Ammon's horn (tissue), 1 donor: ENCODE measurements at places on chromosomes 16 and 17.

GRCh38 chr17:258906-259305, 77.5 kb upstream of the DOC2B start:
- DNase-seq: no peak

DNA sequence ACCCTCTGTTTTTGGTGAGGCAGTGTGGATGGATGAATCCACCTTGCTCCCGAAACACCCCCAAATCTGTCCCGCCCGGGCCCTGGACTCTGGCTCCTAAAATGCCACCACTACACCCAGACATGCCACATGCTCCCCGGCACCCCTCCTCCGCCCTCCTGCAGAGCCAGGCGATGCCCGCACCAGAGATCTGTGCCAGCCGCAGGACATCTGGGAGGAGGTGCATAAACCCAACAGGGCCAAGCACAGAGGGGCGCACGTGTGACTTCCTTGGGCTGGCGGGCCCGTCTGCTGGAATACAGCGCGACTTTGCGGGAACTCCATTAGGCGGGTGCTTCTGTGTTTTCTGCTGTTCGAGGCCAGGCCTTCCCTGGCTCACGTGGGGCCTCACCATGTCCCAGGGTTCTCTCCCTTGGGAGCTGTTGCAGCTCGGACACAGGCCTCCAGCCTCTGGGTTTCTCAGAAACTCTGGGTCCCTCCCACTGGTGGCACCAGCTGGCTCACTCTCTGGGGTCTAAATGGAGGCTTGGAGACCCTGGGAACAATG, 14.1 kb upstream of the ACSF3 start:
- no peak for DNase-seq

DNA sequence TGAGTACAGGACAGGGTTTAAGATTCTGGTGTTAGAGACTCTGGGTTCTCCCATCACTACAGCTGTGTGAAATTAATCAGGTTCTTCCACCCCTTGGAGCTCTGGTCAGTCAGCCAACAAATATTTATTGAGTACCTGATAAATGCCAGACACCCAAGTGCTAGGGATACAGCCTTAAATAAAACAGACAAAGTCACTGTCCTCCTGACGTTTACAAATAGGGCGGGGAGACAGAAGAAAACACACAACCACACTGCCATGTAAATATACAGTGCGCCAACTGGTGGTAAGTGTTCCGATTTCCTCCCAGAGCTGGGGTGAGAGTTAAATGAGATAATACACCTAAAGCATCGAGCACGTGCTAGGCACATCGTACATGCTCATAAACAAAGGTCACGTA, 121.0 kb downstream of the COPRS start:
- DNase-seq: no peak

- no peak for DNase-seq
These were observed 300 bp downstream of the CTRB1 start for GRCh38 chr16:75219088-75219487.

DNA sequence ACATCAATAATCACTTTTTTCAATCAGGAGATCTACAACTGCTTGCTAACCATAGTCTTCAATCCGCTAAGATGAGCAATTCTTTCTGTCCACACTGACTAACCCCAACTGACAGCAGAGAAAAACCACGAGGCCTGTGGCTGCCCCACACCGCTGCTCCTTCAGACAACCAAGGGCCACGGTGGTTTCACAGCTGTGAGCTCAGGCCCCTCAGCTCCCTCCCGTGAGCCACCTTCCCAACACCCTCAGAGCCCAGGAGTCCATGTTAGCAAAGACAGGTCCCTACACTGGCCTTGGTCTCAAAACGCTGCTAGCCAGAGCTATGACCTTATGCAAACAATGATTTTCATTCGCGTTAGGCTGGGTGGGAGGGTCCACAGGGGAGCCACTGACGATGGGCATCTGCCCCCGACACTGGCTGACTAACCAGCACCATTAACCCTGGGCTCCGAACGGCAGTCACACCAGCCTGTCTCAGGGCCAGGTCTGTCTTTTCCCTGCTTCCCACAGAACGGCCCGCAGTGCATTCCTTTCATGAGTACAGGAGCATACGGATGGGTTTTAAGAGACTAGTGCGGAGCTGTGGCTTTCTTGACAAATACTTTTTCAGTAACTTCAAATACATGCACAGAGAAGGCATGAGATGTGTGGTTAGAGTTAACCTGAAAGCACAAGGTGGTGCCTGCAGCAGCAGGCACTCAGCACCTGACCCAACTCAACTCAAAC, 67.3 kb downstream of the ANKRD11 start:
- no peak for DNase-seq

DNA sequence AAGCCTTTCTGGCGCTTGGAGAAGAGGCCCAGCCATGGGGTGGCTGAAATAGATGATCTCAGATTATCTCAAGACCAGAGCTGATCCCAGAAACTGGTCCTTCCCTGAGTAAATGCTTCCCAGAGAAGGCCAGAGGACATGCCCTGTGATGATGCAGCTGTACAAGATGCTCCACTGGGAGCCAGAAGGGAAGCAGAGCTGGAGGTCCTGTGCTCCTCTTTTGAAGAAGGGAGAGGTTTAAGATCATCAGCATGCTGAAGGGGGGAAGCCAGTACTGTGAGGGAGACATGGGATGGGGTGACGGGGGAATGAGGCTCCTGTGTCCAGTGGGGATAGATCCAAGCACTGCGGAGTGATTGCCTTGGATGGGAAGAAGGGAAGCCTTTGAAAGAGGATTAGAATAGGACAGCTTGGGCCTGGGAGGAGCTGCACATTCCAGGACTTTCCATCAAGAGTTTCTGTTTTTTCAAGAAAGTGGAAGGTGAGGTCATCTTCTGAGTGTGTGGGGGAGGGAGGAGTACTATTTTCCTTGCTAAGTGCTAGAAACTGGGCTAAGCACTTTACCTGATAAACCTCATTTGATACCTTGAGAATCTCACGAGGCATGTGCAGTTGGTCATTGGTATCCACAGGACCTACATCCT, 16.4 kb upstream of the ALOX15B start:
- no peak for DNase-seq

DNA sequence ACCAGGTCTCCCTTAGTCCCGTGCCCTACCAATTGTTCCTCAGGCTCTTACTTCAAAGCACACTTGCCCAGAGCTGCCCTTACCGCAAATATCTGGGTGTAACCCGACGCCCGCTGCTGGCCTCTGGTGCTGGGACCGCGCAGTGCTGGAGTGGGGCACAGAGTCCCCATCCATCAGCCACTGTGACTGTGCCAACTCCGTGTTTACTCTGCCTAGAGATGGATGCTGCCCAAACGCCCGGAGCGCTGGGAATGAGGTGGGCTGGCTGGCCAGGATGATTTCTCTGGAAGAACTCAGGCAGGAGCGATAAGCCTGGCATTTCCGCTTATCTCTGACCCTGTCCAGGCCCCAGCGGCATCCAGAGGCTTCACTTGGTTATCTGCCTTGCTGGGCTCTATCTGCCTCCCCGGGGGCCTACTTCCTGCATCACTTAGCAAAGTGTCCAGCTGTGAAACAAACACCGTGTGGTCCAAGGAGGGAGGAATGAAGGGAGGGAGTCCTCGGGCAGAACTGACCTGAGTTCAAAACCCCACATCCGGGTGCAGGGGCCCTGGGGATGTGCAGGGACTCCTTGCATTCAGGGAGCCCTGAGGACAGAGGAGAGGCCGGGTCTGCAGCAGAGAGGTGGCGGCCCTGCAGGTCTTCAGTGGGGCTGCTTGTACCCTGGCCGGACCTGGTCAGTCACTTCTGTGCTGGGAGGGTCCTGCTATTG, 9.4 kb upstream of the MYLK3 start:
- DNase-seq: no peak

GRCh38 chr17:76556765-76557367, 17.0 kb downstream of the PRCD start:
- DNase-seq: no peak

DNA sequence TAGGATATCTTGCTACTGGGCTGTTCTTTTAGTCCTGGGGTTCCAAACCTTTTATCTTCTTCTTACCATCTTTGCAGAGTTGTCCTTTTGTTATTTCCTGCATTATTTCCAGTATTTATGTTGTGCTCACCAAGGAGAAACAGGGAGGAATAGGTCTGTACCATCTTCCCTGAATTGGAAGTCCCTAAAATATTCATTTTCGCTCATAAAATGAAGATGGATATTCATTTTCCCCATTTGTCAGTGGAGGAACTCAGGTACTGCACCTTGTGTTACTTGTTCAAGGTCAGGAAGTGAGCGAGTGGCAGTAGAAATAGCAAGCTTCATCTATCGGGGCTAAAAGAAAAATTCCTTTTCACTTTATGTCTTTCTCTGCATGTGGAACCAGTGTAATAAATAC, 989.7 kb downstream of the CDH11 start:
- DNase-seq: no peak

DNA sequence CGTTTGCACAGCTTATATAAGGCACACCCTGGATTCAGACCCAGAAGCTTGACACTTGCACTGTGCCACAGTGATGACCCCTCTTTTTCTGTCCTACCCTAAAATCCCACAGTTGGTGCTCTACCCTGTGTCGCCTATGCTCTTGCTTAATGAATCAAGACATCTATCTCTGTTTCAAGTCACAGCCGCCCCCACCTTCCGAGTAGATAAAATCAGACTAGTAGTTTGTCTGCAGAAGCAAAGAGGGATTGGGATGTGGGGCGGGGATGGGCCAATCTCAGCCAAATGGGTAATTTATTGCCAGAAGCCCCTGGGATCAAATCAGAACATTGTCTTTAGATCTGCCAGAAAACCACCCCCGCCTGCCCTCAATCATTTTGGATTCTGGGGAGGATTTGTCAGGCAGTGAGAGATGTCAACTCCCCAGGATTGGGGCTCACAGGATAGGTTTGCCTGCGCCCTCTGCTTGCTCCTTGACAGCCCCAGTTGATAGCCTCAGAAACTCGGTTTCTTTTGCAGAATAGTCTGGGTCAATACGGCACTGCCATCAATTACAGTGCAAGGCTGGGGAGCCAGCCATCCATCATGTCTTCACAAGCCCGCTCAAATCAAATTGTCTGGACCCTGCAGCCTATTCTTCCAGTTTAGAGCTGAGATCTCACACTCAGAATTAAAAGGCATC, 520.8 kb downstream of the GRIN2A start:
- DNase-seq: no peak

- no peak for DNase-seq
These were observed 24.5 kb downstream of the METRNL start for GRCh38 chr17:83103943-83104311.

GRCh38 chr17:70938336-70938735, 769.0 kb downstream of the KCNJ2 start:
- no peak for DNase-seq

DNA sequence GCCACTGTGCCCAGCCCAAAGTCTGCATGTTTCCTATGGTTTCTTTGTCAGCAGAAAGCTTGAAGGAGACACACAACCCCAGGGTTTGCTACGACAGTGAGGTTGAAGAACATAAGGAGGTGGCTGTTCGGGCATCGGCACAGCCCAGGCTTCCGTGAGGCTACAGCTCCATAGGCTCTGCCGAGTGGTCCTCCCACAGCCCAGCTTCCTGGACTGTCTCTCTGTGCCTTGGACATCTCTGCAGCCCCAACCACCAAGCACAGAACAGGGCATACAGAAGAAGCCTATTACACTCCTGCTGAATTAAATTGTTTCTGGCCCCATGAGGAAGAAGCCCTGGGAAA, 3.2 kb upstream of the HAP1 start:
- DNase-seq: no peak

DNA sequence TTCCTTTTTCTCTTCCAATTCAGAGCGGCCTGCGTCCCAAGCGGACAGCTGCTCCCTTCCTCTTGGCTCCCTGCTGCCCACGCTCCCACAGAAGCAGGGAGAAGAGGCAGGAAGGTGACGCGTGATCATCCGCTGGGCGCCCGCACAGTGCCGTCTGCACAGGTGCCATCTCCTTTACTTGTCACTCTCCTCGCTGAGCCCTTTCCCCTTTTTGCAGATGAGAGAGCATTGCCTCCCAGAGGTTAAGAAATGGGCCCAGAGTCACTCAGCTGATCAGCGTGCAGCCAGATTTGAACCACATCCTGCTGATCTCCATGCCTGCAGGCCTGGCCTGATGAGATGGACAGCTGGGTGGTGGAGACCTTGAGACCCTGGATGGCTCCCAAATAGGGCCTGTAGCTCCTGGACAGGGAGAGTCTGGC, 299.8 kb downstream of the SEC14L1 start:
- DNase-seq: no peak

DNA sequence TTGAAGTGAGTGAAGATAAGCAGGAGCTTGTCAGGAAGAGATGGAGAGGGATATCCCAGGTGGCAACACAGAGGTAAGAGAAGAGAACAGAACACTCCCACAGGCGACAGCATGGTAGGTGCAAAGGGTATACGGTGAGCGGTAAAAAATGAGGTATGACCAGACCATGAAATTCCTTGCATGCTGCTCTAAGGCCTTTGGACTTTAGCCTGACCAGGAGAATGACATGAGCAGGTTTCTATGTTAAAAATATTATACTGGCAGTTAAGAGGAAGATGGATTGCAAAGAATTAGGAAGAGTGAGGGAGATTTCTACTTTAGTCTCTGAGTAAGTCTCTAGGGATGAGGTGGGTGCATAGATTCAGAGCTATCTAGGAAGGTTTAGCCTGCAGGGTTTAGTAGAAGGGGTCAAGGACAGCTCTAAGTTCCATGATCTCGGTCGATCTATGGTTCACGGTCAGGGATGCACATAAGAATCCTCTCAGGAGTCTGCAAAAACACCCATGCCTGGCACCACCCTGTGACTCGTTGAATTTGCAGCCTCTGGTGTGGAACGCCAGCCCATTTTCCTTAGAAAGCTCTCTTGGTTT, 65.7 kb downstream of the HLF start:
- no peak for DNase-seq

GRCh38 chr17:57033296-57033695, 51.8 kb upstream of the AKAP1 start:
- no peak for DNase-seq

DNA sequence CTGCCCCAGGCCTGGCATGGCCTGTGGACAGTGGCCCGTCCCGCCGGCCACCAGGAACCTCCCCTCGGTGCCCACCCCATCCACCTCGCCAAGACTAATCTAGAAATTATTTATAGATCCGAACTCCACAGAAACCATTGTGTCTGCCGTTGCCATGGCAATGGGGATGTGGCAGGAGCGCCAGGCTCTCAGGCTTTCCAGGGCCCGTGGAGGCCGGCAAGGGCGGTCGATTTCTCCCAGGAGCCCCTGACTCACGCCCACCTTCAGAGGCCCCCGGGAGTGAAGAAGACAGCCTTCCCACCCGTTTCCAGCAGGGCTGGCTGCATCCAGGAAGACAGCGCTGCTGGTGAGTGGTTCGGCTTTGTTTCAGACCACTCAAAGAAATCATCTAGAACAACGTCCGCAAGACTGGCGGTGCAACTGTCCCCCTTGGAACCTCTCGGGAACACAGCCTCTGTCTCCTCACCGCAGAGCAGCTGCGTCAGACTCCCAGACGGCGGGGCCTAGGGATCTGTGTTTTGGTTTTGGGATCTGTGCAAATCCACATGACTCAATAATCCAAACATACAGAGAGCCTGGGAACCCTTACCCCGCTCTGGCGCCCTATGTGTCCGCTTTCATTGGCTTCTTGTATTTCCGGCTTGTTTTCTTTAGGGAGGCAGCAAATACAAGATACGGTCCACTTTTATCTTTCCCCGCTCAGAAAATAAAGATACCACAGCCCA, 48.5 kb upstream of the ZCCHC14 start:
- peak; percentile 47 for DNase-seq
